DMS79 treated with DMSO at 0.1 percent for 48 hours (cell line): ENCODE measurements at places on chromosomes 16 and 17.
A peak's percentile ranks its signal among the peaks of the same experiment; 100 is the strongest.

DNA sequence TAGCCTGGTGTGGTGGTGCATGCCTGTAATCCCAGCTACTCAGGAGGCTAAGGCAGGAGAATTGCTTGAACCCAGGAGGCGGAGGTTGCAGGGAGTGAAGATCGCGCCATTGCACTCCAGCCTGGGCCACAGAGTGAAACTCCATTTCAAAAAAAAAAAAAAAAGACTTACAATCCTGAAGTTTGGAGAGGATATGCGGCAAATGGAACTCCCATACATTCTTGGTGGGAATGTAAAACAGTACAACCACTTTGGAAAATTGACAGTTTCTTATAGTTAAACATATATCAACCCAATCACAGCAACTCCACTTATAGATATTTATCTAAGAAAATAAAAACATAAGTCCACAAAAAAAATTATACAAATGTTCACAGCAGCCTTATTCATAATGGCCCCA lies 11.9 kb downstream of the GFOD2 start:
- no peak for DNase-seq

DNA sequence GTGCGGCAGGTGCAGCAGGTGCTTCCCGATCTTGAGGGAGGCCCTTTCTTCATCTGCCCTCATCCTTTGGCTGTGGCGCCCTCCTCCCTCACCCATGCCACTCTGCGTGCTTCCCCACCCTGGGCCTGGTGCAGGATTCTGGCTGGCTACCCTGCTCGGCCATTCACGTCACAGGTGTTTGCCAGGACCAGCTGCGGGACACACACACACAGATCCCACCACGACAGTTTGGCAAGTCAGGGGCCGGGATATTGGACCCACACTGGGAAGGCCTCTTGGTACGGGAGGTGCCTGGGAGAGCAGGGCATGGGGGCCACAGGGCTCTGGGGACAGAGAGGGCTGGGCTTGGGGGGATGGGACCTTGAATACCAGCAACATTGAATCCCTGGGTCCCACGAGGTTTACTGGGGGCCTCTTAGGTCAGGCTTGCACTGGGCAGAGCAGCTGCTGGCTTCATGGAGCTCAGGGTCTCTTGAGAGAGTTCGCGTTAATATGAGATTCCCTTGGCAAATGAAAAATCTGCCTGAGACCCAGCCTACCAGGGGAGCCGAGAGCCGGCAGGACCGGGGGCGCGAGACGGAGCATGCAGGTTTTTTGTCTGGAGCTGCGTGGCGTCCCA lies 15.1 kb downstream of the ADCY7 start:
- DNase-seq: no peak

- DNase-seq: peak; percentile 9
These were observed 74.8 kb upstream of the GRIN2A start for GRCh38 chr16:10256784-10257641.

DNA sequence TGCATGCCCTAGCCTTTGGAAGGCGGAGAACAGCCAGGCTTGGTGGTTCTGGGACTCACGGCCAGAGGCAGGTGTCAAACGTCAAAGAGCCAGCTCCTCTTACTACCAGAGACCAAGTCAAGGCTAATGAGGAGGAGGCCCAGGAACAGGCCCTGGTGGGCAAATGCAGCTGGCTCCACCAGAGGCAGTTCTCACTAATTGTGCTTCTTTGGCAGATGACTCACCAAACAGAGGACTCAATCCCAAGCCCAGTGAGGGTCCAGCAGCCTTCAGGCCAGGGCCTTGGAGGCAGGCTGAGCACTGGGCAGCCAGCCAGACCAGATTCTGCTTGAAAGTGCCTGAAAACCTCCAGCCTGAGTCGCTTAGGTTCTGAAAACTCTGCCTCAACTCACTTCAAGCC lies 336.5 kb upstream of the CDH5 start:
- DNase-seq: no peak

GRCh38 chr16:9805109-9805508 lies 377.1 kb downstream of the GRIN2A start:
- no peak for DNase-seq
